Stimulated activated CD8-positive, alpha-beta memory T cell treated with anti-CD3 and anti-CD28 coated beads, Interleukin-2, amount 100 ng/mL, for 1 hour (primary cell): ENCODE measurements at places on chromosomes 2 and 18.

GRCh38 chr2:65071499-65072180, 15.4 kb downstream of the CEP68 start:
- no peak for DNase-seq

- DNase-seq = no peak
Observed at GRCh38 chr2:30772021-30772705, 35.1 kb downstream of the CAPN13 start.

GRCh38 chr2:180823546-180824141, 156.8 kb upstream of the UBE2E3 start:
- no peak for DNase-seq

- no peak for DNase-seq
Observed at GRCh38 chr2:95374029-95374428, 28.5 kb upstream of the FAHD2A start.

DNA sequence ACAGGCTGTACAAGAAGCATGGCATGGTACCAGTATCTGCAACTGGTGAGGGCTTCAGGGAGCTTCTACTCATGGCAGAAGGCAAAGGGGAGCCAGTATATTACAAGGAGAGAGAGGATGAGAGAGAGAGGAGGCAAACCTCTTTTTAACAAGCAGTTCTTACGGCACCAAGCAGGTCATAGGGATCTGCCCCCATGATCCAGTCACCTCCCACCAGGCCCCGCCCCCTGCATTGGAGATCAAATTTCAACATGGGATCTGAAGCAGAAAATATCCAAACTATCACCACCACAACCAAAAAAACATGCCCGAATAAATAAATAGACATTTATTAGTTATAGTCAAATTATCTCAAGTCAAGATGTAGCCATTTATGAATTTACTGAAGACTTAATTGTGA, 14.5 kb upstream of the SLC35F5 start:
- no peak for DNase-seq

DNA sequence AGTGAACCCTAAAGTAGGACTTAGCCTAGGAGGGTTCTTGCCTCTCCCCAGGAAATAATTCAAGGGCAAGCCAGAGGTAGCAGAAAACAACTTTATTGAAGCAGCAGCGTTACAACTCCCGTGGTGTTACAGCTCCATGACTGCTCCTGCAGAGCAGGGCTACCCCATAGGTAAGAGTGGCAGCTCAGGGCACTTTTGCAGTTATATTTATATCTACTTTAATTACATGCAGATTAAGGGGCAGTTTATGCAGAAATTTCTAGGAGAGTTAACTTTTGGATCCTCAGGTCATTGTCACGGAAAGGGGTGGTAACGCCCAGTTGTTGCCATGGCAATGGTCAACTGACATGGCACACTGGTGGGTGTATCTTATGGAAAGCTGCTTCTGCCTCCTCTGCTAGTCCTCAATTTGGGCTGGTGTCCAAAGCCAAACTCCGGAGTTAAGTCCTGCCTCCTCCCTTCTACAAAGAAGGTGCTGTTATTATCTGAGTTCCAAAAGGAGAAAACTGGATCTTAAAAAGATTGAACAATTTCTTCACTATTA, 1413.0 kb downstream of the DSC3 start:
- DNase-seq = no peak

- no peak for DNase-seq
Observed at GRCh38 chr18:25853691-25854433, 236.6 kb downstream of the SS18 start.

DNA sequence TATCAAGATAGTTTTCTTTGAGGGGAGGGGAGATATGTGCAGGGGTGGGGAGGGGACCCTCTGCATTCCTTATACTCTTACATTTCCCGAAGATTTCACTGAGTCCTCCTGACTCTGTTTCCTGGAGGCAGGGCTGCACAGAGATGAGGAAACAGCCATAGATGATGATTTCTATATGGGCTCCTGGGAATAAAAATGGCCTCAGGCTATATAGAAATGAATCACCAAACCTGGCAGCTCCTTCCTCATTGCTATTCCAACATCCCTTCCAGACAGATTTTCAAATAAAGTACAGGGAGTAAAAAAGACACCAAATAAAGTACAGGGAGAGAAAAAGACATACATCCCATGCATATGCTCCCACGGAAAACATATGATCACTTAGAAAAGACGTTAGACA, 474.8 kb upstream of the RAB6C start:
- DNase-seq = no peak

DNA sequence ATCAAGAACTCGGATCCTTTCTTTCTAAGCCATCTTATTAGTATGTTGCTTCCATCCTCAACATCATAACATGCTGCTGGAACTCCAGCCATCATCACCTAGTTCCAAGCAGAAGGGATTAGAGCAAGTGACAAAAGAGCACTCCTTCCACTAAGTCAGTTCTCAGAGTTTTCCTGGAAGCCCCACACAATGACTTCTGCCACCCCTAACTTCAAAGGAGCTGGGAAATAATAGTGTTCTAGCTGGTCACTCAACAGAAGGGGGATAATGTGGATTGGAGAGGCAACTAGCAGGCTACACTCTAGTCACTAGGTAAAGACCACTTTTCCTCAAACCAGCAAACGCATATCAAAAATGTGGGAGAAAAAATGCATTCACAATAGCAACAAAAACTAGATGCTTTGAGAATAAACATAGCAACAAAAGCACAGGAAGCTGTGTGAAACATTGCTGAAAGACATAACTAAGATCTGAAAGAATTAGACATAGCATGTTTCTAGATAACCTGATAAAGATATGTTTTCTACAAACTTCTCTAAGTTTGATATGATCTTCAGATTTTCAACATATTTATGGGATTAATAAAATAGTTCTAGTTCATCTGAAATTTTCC, 39.5 kb downstream of the COX7A2L start:
- no peak for DNase-seq

GRCh38 chr2:233285921-233286320, 21.7 kb upstream of the SAG start:
- DNase-seq = no peak

DNA sequence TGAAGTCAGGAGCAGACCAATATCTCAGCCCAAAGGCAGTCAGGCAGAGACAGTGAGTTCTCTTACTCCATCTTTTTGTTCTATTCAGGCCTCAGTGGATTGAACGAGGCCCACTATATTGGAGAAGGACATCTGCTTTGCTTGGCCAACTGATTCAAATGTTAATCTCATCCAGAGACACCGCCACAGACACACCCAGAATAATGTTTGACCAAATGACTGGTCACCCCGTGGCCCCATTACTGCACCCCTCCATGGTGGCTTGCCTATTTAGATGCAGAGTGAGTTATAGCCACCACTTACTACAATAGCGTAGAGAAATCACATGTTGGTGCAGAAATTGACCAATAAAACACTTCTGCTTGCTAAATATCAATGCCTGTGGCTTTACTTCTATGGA, 88.1 kb downstream of the HRH4 start:
- DNase-seq = no peak

DNA sequence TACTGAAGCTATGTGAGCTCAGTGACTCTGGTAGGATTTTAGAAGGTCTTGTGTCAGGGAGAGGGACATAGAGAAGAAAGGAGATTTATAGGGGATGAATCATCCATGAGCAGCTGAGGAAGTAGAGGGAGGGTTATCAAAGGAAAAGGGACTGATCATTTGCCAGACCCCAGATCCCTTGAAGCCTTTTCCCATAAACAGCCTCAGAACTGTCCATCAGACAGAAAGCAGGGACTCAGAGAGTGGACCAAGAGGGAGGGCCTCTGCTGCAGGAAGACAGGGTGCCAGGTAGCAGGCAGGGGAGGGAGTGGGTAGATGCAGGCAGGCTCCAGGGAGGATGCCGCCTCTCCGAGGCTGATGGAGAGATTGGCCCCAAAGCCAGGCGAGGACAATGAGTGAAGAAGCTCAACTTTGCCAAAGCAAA, 133.9 kb downstream of the TNS1 start:
- DNase-seq = no peak

DNA sequence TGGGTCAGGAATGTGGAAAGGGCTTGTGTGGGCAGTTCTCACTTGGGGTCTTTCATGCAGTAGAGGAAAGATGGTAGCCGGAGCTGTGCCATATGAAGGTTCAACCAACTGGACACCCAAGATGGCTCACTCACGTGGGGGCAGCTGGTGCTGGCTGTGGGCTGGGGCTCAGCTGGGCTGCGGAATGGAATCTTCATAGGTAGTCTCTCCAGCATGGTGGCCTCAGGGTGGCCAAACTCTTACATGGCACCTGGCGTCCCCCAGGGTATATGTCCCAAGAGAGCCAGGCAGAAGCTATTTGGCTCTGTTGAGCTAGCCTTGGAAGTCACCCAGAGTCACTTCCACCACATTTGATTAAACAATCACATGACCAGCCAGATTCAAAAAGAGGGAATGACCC, 163.1 kb upstream of the KLHL29 start:
- DNase-seq = no peak

DNA sequence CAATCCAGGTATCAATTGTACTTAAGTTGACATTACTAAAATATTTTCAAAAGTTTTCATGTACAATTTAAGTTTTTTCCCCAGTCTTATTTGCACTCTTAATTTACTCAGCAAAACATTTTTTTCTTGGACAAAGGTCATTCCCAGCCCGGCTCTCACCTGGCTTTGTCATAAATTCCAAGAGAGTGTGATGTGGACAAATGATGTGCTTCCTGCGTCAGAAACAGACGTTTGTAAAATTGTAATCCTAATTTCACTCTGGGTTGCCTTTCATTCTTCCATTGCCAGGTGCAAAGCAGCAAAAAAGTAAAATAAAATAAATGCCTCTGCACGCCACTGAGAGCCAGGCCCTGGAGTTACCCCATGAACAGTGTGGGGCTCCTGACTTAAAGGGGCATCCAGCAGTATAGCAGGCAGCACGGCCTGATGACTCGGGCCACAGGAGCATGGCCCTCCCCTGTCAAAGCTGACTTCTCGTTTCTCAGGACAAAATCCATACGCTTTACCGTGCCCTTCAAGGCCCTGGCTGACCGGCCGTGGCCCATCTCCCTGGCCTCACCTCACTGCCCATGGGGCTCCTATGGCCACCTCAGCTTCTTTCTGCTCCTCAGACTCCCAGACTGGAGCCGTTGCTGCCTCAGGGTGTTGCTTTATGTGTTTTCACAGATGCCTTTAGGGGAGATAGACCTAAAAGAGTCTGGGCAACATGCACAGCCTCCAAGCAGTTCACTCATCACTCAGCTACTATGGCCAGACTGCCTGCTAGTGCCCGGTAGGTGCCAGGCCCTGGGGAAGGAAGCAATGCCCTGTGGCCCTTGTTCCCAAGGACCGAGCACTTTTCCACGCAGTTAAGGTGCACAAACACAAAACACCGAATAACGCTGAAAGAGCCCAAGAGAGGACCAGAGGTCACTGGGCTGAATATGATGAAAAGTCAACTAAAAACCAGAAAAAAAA, 7.6 kb upstream of the TMEM185B start:
- no peak for DNase-seq

- DNase-seq = no peak
Observed at GRCh38 chr2:135647836-135648579, 93.6 kb upstream of the UBXN4 start.

DNA sequence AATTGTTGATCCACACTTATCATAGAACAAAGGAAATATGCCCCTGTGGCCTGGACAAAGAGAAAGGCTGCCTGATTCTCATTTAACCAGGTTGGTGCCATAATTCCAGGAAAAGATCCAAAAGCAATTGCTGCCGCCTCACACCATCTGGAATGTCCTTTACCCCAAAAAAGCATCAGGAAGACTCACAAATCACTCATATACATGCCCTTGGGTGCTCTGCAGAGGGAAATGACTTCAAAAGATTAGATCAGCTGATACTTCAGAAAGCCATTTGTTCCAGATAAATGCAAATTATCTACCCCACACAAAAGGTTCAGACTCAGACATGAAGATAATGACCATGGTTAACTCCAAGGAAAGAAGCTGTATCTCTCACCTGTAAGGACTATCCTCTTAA, 285.8 kb downstream of the C1D start:
- no peak for DNase-seq

DNA sequence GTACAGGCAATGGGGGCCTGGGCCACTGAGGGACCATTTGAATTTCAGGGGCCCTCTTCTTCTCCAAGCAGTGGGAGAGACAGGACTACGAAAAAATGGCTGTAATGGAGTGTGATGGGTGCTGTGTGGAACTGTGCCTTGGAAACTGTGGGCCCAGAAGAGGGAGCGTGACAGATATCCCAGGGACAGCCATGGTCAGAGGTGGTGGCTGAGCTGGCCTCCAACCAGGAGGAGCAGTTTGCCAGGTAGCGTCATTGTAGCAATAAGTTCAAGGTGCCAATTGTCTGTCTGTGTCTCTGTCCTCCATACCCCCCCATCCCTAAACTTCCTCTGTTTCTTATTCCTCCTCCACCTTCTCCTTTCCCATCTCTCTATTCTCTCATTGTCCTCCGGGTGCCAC, 15.3 kb downstream of the THNSL2 start:
- DNase-seq = no peak

- DNase-seq = no peak
Observed at GRCh38 chr2:147293991-147294824, 550.6 kb upstream of the ACVR2A start.

DNA sequence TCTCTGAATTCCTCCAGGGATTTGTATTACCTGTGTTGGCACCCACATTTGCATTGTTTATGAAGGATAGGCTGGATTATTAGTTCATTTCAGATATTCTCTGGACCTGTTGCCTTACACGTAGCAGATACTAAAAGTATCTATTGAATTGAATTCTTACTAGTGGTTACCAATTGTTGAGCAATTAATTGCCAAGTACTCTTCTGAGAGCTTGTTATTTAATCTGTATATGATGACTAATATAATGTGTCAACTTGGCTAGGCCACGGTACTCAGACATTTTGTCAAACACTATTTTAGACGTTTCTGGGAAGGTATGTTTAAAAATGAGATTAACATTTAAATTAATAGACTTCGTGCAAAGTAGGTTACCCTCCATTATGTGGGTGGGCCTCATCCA, 2.5 kb upstream of the SPP2 start:
- no peak for DNase-seq

DNA sequence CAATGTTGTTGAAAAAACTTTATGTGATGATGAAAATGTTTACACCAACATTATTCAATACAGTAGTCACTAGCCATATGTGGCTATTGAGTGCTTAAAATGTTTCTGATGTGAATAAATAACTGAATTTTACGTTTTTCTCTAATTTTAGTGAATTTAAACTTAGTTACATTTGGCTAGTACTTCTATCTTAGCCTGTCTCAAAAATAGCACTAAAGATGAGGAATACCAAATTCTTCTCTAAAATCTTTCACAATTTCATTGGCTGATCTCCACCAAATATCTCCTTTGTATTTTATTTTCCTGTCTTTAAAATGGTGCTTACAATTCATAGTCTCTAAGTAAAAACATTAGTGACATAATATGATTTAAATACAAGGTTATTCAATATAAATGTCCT, 83.7 kb upstream of the RND3 start:
- DNase-seq = no peak
